H54 (cell line): ENCODE measurements at places on chromosomes 2 and 18.
A peak's percentile ranks its signal among the peaks of the same experiment; 100 is the strongest.

DNA sequence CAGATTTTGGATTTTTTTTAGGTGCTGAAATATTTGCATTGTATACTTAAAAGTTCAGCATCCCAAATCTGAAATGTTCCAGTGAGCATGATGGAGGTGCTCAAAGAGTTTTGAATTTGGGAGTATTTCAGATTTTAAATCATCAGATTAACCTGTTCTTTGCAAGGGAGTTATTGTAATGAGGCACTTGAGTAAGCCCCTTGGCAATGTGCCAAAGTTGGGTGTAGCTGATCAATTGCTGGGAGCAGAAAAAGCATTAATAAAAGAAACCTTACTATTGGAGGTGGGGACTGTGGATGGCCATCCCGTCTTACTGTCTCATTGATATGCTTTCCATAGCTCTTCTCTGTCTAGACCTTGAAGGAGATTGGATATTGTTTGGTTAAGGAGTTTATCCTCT is 28.3 kb downstream of the MALT1 start:
- DNase-seq, result no peak

DNA sequence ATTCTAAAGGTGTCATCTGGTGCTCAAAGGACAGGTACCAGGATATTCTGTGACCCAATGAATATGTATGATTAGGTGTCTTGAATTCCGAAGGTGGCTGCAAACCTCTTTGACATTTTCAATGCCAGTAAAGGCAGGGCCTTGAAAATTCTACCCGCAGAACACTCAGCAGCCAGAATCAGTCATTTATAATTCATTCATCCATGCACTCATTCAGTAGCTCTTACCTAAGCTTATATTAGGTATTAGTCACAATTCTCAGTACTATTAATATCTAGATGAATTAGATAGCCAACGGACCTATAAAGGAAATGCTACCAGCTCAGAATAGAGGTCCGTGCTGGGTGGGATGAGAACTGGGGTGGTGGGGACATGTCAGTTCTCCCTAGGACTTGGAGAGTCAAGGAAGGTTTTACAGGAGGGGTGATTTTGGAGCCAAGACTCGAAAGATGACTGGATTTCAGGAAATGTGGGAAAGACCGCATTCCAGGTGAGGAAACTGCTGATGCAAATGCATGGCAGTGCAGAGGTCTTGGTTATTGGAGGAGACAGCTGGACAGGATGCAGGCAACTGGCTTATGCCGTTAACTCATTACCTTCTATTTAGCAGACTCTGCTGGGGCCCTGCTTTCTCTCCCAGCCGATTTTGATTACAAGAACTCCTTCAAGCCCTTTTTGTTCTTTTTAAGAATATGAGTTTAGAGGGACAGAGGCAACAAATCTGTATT is 7.2 kb downstream of the TRIB2 start:
- DNase-seq, result no peak

GRCh38 chr2:197124639-197125390 is 185.8 kb downstream of the ANKRD44 start:
- no peak for DNase-seq

DNA sequence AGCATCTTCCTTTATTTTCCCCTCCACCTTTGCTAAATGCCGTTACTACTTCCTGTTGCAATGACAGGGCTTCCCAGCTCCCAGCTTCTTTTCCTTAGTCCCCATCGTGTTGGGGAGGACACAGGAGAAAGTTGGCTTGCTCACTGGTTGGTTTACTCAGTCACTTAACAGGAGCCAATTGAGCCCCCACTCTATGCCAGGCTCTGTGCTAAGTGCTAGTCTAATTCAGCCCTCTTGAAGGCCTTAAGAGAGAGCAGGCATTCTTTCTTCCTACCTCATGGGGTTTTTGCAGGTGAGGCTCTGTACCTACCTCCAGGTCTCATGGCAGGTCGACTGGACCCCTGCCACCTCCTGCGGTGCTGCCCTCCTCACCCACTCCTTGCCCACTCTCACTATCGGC is 20.1 kb downstream of the TANC1 start:
- no peak for DNase-seq

DNA sequence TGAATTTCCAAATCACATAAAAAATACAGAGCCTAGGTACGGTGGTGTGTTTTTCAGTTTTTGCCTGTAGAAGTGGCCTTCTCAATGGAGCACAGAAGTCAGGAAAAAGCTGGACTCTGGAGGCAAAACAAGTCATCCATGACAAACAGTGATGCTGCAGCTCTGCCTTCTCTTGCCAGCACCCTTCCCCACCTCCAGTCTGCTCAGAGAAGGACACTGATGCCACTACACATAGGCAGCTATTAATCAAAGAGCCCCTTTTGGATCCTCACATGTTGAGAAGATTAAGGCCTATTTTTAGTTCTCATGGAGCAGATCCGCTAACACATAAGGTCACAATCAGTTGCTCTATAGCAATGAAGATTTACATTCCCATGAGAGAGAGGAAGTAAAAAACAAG is 181.6 kb upstream of the GALNT5 start:
- DNase-seq, result no peak

GRCh38 chr2:226483143-226483542 is 316.5 kb downstream of the IRS1 start:
- DNase-seq, result no peak

DNA sequence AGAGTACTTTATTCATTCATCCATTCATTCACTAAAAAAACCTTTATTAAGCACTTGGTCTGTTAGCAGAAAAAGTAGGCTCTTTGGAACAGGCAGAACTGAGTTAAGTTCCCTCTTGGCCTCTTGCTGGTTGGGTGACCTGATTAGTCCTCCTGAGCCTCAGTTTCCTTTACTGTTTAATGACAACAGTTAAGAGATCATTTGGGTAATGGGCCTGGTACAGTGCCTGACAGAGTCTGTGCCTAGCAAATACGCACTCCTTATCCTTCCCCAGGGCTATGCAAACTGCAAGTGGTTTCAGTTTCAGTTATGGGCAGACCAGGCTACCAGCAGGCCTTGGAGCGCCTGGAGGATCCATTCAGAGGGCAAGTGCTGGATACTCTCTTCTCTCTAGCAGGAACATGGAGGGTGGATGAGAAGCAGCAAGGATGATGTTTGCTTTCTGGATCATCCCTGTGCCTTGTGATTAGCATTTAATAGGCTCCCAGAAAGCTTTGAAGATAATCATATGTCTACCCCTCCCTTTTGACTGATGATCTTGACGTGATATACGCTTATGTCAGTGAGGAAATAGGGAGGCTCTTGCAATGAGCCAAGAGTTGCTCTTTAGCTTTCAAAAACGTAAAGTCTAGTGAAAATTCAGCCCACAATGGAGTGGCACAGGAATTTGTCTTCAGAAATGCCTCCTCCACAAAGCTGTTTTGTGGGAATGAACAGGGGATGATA is 12.4 kb upstream of the TAF1B start:
- DNase-seq, result no peak

GRCh38 chr2:26268213-26268612 is 23.5 kb downstream of the HADHB start:
- DNase-seq, result no peak

DNA sequence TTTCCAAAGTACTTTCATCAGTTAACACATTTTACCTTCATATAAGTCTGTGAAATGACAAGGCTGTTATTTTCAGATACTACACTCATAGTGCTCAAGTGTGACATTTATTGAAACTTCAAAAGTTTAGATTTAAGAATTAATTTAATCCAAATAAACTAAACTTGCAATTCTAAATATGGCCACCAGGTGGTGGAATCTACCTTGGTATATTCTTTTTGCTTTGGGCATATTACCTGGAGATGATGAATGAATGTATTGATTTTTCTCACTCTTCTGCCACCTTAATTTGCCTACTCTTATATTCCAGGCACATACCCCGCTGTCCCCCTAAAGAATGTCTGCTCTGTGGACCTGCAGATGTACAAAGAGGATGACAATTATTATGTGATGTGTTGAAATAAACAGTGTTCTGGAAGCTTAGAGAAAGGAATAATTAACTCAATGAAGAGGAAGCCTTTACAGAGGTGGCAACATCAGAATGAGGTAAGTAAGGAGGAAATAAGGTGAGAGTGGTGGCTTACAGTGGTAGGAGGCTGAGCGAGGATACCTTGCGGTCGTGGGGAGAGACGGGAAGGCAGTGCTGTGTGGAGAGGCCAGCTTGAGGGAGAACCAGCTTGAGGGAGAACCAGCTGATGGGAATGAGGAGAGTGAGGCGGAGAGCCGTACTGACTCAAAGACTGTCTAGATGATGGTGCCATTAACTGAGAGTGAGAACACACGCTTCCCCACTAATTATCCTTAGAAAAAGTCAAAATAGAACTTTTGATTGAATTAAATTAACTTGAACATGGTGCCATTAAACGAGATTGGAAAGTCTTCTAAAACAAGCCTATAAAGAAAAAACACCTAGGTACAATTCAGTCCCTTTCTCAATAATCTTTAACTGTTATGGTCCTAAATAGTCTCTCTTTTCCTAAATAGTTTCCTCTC is 179.5 kb downstream of the CELF4 start:
- no peak for DNase-seq

DNA sequence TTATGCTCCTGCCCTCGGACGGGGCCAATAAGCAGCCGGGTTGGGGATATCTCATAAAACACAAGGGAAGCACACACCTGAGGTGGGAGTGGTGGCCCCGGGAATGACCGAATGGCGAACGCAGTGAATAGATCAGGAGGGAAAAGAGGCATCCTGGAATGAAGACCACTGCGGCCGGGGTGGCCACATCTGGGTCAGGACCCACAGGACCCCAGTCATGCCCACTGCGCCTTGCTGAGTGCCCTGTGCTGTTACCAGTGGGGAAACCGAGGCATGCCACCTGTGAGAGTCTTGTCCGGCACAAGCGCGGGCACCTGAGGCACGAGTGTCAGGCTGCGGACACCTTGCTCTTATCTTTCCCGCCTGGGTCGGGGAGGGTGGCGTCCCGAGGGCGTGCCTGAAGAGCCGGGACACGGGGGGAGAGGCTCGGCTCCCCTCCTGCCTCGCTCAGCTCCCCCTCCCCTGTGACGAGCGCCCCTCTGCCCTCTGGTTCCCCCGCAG is 1.6 kb downstream of the PDCD1 start:
- DNase-seq, result no peak

GRCh38 chr2:170221317-170222288 is 43.7 kb downstream of the MYO3B start:
- no peak for DNase-seq

- no peak for DNase-seq
These were observed 173.5 kb downstream of the ETAA1 start for GRCh38 chr2:67570611-67571010.

GRCh38 chr2:20326163-20326780 is 24.4 kb downstream of the PUM2 start:
- DNase-seq, result peak; percentile 12

GRCh38 chr2:20106746-20107145 is 55.3 kb upstream of the LAPTM4A start:
- no peak for DNase-seq

- no peak for DNase-seq
These were observed 36.5 kb upstream of the SNED1 start for GRCh38 chr2:240961910-240962299.

DNA sequence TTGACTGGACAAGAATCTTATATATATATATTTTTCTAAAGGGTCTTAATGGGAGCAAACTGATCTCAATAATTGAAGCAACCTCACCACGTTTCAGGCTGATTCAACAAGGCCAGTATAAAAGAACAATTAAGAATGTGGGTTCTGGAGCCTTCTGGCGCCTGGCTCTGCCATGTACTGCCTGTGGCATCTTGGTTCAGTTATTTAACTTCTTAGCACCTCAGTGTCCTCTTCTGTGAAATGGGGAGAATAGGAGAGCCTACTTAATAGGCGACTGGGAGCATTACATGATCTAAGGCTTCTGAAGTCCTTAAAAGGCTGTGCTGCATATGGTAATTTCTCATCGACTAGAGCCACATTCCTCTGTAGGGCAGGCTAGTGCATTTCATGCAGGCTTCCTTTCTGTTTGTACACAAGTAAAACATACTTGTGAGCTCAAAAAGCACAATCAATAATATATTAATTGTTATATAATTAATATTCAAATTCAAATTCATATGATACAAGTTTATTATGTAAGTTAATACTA is 118.4 kb upstream of the LYPD1 start:
- DNase-seq, result no peak

DNA sequence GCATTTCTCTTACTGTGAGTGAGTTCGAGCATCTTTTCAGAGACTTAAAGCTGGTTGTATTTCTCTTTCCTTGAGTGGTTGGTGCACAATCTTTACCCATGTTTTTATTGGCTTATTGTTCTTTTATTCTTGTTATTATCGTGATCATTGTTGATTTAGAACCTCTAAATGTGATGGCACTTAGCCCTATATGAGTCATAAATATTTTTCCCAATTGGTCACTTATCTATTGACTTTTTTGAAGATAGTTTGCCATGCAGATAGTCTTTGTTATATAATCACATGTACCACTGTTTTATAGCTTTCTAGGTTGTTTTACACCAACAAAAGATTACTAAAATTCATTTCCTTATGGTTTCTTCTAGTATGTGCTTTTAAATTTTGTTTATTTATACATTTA is 141.6 kb upstream of the MSH6 start:
- no peak for DNase-seq

DNA sequence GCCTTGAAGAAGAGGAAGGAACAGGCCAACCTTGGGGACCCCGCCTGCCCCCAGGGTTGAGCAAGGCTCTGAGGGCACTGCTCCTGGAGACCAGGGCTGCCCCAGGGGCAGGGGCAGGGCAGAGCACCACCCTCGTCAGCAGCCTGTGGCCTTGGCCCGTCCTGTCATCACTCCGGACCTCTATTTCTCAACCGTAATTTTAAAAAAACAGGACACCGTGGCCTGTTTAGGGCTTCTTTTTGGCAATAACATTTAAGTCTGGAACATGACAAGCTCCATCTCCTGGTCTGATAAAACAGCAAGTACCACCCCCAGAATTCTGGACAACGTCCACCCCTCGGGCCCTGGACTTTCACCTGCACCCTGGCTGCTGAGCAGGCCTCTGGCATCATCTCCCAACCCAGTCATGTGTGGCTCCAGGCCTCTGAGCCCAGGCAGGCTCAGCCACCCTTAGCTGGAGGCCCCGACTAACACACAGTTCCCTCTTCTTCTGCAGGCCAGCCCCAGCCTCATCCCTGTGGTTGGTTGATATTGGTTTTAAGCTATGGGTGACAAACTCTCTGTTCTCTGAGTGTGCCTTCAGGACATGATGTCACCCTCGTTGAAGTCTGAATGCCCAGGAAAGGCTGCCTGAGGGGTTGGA is 22.6 kb upstream of the ID2 start:
- DNase-seq, result no peak

DNA sequence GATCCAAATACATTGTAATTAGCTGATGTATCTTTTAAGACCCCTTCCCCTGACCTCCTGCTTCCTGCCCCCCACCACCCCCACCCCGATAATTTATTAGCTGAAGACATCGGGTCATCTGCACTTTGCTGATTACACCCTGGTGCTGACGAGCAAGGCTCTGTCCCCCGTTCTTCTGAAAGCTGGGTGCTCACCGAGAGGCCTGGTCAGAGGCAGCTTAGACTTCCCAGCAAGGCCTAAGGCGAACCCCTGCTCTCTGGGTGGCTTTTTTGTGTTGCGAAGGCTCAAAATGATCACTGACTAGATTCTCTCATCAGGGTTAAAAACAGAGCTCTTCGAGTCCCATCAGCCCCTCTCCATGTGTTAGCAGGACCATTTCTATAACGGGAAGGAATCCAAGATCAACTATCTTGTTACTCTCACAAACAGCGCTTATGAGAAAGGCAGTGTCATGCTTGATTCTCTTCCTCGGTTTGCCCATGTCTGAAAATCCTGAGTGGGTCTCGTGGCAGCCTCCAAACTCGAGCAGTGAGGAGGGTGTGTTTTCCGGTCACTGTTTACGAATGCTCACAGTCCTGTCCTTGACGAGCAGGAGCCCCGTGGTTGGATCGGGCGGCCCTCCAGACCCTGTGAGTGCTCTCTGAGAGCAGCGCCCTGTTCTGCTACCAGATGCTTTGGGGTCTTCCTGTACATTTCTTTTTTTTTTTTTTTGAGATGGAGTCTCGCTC is 201.6 kb downstream of the HDAC4 start:
- no peak for DNase-seq
